ENCODE measurements at places on chromosomes 4 and X.

- DNase-seq: no peak
Measured at GRCh38 chr4:167359711-167360110, 125.4 kb upstream of the SPOCK3 start.

- no peak for DNase-seq
Measured at GRCh38 chrX:155880586-155881157, 473 bp upstream of the VAMP7 start.

GRCh38 chr4:137610960-137611359 is 78.7 kb upstream of the PCDH18 start:
- DNase-seq: no peak

DNA sequence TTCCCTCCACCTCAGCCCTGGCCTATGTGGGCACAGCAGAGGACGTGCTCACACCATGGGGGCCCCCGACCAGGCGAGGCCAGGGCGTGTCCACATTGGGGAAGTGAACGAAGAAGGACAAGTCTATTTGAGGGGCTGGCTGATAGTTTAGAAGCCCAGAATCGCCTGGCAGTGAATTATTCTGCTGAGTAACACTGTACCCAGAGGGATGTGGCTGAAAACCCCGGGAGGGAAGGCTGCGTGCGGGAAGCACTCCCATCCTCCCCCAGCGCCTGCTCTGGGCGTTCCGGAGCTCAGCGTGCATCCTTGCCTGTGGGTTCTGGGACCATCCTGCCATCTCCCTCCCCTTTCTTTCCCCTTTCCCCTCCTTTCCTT is 66.6 kb downstream of the TRMT44 start:
- no peak for DNase-seq

GRCh38 chr4:111937368-111937767 is 207.9 kb upstream of the FAM241A start:
- DNase-seq: no peak

DNA sequence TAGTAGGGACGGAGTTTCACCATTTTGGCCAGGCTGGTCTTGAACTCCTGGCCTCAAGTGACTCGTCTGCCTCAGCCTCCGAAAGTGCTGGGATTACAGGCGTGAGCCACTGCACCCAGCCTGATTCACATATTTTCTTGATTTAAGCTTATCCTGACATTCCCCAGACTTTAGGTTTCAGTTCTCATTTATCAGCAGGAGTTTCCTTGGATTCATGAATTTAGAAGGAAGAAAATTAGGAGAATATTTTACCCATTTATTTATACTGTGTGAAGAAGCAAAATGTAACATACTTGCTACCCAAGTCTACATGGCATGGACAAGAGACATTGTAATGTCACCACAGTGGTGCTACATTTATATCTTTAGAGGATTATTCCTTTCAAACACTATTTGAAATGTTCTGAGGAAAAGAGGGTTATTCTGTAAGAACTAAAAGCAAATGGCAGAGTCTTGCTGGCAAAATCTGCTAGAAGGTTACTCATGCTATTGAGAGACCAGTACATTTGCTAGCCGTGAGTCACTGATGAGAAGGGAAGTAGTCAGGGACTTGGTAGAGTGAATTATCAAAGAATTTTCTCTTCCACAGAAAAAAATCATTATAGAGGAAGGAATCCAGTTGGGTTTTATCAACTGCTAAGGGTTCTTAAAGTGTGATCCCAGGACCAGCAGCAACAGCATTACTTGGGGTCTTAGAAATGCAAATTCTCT is 26.1 kb upstream of the CFAP299 start:
- no peak for DNase-seq

DNA sequence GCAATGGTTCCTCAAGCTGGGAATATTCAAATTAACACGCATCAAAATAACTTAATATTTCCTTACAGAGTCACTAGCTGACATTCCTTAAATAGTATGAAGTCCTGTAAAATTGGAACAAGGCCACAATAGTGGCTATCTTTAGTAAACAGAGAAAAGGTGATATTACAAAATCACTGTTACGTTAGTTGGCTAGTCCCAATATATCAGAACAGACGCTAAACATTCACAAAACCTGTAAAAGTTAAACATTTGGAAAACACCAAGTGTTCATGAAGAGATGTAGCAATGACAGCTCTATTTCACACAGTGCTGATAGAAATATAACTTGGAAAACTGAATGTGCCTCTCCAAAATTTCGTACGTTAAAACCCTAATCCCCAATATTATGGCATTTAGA is 61.0 kb upstream of the FAM47C start:
- DNase-seq: no peak

DNA sequence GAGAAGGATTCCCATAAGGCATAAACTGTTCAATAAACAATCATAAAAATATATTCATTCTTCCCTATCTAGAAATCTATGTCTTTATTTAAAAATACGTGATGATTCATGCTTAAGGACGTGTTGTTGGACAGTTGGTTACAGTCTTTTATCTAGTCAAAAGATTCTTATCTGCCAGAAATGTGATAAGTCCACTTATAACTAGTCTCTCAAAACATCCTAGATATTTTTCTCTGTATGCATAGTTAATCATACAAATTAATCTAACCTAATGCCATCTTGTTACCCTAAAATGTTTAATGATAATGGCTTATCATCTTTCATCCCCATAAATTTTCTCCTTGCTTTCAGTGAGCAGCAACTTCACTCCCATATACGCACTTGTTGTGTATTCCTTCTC is 89.0 kb downstream of the SLC39A8 start:
- DNase-seq: no peak

Data from stimulated activated CD4-positive, alpha-beta T cell treated with anti-CD3 and anti-CD28 coated beads, Interleukin-15, amount 100 ng/mL, for 1 hour (primary cell).